Right renal pelvis (tissue), 4 donors: ENCODE measurements at places on chromosomes 2 and 18.

DNA sequence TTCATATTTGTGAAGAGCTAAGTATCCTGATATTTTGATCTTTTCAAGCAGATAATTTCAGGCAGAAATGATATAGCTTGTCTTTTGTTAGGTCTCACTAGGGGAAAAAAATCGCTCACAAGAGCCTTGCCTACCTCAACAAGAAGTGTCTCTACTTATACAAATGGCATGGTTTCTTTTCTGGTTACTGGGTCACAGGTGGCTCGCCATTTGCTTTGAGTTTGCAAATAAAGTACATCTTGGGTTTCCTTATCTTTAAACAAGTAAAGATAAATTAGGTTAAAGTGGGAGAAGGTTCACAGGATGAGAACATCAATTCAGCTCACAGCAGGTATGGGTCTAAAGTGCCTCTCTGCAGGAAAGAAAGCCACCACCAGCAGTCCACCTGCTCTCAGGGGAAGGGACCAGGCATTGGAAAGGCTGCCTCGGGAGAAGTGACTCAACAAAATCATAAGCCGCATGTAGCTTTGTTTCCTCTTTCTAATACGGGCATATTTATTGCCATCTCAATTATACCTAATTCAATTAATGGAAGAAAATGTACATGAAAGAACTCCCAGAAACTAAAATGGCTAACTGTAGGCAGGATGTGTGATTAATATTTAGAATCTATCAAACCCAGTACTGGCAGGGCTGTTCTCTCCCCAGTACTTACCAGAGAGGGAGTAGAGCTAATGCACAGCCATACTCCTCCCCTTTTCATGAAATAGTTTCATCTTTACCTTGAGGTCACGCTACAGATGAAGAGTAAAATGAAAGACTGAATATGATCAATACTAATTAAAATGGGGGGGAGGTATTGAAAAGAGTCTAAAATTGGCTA is 28.3 kb downstream of the CDC42EP3 start:
- no peak for DNase-seq

DNA sequence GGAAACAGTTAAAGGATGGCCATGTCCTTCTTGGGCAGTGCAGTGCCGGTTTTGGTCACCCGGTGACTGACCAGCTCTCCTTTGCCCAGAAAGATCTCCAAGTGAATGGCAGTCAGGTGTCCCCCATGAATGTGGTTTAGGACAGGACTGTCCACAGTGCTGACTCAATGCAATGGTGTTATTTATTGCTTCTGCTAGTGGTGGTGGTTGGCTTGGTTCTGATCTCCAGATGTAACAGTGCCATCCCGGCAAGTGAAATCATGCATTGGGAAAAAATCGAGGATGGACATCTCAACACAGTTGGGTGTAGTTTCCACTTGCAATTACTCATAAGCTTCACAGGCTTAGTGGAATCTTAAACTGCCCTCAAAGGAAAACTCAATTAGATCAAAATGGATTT is 81.9 kb downstream of the TGOLN2 start:
- no peak for DNase-seq

DNA sequence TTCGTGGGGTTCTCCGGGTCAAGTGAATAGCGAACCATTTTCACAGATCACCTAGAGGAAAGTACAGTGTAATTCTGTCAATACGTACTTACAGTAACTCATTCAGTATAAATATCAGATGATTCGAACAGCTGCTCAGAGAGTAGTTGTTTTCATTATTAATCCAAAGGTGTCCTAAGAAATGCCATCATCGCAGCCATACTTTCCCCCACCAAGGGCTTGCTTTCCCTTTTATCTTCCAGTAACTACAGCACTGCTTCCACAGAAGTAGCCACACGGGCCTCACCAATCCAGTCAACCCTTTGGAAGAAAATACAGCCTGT is 4.5 kb upstream of the C18orf32 start:
- no peak for DNase-seq

GRCh38 chr18:65922103-65922502 is 171.3 kb downstream of the CDH7 start:
- no peak for DNase-seq

- DNase-seq: no peak
These were observed 136.1 kb downstream of the KLHL29 start for GRCh38 chr2:23521060-23521459.

DNA sequence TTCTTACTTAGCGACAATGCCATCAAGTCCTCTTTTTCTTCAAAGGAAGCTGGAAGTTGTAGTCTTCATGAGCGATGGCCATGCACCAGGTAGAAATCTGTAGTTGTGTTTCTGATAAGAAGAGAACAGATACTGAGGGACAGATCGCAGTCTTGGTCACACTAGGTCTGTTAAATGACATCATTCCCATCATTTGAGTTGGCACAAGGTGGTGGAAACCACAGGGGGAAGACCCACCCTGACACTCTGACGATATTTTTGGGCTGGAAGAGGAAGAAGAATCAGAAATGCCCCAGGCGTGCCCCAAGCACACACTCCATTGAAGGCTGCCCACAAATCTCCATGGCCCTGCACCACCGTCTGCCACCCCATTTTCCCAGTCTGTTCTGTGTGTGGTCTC is 89.0 kb upstream of the BOD1L2 start:
- DNase-seq: no peak

DNA sequence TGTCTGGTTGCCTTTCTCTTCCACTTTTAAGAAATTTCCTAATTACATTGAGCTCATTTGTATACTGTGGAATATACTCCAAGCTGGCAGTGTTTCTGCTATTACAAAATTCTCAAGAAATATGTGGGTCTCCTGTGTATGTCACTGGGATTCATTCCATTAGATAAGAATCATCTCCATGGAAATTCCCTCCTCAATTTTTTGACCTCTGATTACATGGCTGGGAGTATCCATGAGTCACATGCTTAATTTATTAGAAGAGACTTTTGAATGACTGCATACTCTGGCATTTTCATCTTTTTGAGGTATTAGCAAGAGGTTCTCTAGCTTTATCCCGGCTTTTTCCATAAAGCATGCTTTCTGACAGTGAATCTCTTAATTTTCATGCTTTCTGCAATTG is 665.5 kb upstream of the CNTNAP5 start:
- DNase-seq: no peak

DNA sequence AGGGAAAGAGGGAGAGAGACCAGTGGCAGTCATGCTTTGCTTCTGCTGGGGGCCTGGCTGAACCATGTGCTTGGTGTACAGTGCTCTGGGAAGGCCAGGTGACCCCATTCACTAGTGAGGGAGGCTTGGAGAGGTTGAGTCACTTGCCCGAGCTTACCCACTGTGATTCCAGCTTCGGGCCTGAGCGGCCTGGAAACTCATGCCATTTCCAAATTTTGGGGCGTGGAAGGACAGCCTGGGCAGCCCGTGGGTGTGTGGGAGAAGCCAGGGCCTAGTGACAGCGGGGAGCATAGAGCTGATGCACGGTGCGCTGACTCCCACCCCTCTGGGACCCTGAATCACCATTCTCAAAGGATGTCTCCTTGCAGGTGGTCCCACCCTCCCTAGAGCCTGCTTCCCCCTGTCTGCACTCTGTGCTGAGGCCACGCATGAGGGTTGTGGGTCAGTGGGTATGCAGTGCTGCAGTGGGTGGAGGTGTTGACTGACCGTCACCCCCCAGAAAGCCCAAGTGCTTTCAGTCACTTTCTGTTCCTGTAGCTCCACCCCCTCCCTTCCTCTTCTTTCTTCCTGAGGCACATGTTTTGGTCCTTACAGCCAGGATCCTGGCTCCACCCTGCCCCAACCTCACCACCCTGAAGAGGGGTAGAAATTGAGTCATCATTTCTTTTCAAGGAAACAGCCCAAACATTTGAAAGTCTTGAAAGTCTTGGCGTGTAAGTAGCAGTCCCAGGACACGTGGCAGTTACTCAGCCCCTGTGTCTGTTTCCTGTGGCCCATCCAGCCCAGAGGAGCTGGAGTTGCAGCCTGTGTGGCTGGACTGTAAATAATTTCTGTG is 69.3 kb upstream of the MCFD2 start:
- no peak for DNase-seq

DNA sequence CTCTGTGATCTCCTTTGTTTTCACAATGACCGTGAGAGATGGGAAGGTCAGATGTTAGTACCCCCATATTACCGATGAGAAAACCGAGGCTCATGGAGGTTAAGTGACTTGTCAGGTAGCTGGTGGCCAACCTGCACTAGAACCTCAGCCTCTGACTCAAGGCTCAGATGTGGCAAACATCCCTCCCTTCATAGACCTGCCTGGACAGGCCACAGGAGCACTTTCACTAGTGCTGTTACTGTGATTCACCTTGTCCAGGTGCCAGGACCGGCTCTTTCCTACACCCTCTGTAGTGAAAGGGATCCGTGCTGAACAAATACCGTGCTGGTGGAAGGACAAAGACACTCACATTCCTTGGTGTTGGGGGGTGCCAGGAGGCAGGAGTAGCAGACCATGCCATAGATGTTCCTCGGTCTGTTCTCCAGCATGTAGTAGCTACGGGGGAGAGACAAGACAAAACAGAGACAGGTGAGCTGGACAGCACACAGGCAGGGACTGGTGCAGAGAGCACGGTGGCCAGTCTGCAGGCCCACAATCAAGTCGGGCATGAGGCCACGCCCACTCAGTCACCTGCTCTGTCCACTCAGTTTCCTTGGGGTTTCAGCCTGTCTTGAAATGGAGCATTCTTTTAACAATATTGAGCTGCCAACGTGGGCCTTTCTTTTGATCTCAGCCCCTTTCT is 65.9 kb downstream of the EDAR start:
- DNase-seq: no peak

DNA sequence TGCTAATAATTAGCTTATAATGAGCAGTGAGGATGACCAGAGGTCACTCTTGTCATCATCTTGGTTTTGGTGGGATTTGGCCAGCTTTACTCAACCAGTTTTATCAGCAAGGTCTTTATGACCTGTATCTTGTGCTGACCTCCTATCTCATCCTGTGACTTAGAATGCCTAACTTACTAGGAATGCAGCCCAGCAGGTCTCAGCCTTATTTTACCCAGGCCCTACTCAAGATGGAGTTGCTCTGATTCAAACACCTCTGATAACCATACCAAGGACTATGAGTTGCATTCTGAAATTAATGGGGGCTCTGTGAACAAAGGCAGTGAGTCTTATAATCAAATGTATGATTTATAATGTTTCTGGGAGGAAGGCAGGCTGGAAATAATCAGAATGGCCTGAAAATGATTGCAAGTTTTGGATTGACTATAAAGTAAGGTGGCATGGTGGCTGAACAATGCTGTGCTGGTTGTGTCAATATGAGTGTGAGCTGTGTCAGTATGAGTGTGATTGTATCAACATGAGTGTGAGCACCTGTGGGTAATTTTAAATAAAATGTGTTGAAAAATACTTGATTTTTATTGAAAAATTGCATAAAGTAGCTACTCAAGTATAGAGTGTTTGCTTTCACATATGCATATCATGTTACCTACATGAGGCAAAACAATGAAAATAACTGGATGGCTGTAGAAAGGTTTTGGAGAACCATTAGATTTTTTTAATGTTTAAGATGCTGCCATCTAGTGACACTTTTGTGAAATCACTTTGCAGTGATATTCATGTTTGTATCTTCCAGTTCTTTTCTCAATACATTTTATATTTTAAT is 103.0 kb downstream of the KYNU start:
- no peak for DNase-seq

DNA sequence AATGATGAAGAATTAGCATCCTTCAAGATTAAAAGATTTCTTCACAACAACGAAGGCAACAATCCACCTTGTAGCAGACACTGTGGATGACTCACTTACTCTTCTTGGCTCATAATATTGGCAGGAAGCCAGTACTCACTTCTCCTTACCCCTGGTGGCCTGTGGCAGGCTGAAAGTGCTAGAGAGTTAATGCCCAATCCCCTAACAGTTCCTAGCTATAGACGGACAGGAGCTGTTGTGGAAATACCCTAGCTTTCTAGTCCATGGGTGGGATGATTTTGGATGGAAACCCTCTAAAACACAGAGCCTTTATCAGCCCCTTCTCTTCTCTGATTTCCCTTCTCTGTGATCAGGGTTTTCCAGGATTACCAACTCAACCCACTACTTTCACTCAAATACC is 128.6 kb upstream of the NYAP2 start:
- no peak for DNase-seq

DNA sequence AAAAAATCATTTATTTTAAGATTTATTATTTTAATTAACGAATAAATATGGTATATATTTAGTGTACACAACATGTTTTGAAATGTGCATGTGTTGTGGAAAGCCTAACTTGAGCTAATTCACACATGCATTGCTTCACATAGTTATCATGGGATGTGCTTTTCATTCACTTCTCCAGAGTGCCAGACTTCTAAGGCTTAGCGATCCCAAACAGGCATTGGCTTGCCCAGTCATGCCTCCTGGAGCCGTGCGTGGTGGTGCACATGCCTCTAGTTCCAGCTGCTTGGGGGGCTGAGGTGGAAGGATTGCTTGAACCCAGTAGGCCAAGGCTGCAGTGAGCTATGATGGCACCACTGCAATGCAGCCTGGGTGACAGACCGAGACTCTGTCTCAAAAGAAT is 40.5 kb downstream of the ARHGEF4 start:
- DNase-seq: no peak

DNA sequence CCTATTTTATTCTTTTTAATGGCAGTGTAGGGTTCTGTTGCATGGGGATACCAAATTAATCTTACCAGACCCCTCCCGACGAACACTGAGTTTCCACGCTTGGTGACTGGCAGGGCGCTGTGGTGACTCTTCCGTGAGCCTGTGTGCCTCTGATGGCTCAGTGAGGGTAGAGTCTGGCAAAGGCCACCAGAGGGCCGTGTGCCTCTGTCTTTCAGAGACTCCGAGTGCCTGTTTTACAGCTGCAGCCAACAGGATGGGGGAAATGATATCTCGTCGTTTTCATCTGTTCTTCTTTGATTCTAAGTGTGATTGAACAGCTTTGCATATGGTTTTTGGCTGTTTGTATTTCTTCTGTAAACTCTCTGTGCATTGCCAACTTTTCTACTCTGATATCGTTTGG is 99.8 kb downstream of the ZNF236 start:
- DNase-seq: peak; percentile 28

GRCh38 chr2:103249462-103249861 is 487.6 kb downstream of the TMEM182 start:
- DNase-seq: no peak

DNA sequence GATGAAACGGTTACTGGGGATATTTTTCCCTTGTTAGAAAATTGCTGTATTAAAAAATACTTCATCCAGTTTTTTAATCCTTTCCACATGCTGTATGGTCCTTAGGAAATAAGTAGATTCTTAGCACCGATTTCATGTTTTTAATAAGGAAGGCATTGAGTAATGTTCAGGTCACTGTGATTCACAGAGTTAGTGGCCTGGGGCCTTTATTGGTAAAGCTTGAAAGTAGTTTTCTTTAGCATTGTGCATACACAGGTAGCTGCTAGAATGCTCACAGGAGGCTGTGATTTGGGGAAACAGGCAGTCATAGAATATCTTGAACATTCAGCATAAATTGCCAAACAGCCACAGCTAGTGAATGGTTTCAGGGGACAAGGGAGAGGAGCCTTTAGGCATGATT is 79.8 kb downstream of the XRCC5 start:
- DNase-seq: no peak
